ENCODE measurements at places on chromosomes 7 and 10.

GRCh38 chr10:88209837-88210561, 346.6 kb downstream of the PTEN start:
- DNase-seq, result no peak

GRCh38 chr10:12252882-12253546, 57.0 kb downstream of the CDC123 start:
- peak; percentile 38 for DNase-seq

GRCh38 chr7:3010161-3010560, 33.5 kb downstream of the CARD11 start:
- no peak for DNase-seq

- peak; percentile 81 for DNase-seq
Measured at GRCh38 chr10:7484456-7485243, 73.8 kb upstream of the SFMBT2 start.

- DNase-seq, result no peak
Measured at GRCh38 chr7:30625283-30625682, 30.6 kb downstream of the GARS1 start.

DNA sequence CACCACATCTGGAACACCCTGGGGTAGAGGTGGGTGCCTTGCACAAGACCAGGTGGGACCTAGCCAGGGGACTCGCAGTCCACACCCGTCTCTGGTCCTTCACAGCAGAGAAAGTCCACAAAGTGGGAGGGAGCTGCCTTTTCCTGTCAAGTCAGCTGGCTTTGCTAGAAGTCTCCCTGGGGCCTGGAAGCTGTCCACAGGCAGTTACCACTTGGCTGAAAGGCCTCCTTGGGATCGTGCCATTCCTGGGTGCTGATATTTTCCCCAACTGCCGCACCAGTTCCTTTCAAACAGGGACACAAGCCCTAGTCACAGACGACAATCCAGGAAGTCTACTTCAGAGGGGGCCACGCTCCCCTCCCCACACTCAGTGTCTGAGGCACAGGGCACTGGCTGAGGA, 75.4 kb downstream of the AFAP1L2 start:
- DNase-seq, result no peak

- no peak for DNase-seq
Measured at GRCh38 chr10:84059526-84059925, 79.8 kb upstream of the GHITM start.

DNA sequence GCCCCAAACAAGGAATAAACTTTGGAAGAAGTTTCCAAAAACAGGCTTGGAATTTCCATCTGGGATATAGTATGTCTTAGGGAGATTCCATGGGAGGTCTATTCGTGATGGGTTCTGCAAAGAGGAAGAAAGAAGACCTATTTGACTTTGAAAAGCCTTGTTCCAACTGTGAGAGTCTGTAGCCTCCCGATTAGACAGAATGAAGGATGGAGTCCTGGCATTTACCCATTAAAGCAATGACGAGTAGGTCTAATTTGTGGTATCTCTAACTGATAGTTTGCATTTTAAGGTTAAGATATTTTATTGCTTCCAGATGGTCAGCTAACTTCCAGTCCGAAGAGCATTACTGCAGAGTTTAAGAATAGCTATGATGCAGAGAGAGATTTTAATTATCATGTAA, 19.5 kb upstream of the GALNT17 start:
- no peak for DNase-seq

DNA sequence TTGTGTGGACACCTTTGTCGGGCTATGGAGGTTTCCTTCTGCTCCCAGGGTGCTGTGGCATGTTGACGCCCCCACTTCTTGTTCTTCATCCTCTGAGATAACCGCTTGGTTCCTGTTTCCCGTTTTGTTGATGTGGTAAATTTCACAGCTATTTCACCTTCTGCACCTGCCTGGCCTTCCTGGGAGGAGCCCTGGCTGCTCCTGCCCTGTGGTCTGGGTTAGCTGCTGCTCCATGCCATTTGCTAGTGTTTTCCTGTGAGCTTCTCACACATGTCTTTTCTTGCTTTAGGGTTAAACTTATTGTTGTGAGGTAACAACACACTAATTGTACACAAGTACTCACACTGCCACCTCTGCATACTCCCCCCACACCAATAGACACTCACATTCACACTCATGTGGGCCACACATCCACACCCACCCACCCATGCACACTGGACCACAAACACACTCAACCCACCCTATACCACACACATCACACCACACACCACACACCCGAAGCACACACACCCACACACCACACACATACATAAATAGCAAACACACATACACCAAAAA, 46.5 kb upstream of the MSMB start:
- peak; percentile 55 for DNase-seq

- peak; percentile 83 for DNase-seq
Measured at GRCh38 chr10:119516381-119517234, 25.9 kb downstream of the RGS10 start.

GRCh38 chr10:121263431-121263783, 334.8 kb downstream of the FGFR2 start:
- no peak for DNase-seq

GRCh38 chr10:22853906-22854447, 73.9 kb upstream of the ARMC3 start:
- no peak for DNase-seq

DNA sequence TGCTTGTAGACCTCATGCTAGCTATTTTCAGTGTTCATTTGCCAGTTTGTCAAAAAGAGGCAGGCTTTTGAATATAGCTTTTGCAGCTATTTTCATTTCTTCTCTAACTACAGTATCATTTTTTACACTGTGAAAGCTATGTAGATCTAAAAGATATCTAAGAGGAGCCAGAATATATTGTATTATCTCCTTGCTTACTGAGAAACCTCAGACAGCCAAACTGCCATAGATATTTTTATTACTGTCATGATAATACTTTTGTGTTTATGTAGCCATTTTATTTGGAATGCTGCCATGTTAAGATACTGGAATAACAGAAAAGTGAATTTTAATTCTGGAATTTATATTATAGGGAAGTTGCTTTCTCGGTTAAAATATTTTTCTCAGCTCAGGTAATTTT, 37.2 kb downstream of the ANKIB1 start:
- DNase-seq, result no peak

DNA sequence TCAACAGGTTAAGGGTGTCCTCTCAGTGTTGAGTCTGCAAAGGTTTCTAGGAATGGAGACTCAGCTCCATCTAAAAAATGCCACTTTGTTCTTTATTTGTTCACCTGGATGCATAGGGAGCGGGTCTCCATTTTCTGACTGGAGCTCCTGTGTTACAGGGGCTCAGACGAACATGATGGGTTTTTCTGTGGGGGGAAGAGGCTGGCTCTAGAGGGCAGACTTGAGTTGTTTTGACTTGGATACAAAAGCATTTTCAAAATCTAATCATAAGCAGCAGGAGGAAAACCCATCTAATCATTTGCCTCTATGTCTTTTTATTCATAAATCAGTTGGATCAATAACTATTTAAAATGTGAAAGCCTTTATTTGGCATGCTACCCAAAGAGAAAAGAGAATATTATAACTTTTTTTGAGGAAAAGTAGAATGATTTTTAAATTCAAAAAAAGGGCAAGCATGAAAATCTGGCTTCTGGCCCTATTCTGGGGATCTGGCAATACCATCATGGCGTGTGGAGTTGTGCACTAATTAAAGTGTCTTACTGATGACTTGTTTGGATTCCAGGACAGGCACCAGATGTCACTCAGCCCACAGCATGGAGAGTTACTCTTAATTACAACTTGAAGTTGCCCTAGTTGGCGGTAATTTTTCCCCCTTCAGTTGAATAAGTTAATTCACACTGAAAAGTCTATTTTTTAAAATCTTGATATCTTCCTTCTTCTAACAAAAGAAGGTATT, 594.9 kb downstream of the REEP3 start:
- no peak for DNase-seq

GRCh38 chr10:45256246-45256645, 59.2 kb downstream of the OR13A1 start:
- no peak for DNase-seq

GRCh38 chr10:123398180-123398591, 244.0 kb downstream of the BUB3 start:
- DNase-seq, result no peak

- DNase-seq, result no peak
Measured at GRCh38 chr7:105224884-105225651, 163.7 kb downstream of the SRPK2 start.

All from activated naive CD4-positive, alpha-beta T cell treated with anti-CD3 and anti-CD28 coated beads, Interleukin-2, amount 10 ng/mL, durations not matched to agents 7 days and 5 days (primary cell).